ENCODE measurements at places on chromosomes 12 and 14.
A peak's percentile ranks its signal among the peaks of the same experiment; 100 is the strongest.

DNA sequence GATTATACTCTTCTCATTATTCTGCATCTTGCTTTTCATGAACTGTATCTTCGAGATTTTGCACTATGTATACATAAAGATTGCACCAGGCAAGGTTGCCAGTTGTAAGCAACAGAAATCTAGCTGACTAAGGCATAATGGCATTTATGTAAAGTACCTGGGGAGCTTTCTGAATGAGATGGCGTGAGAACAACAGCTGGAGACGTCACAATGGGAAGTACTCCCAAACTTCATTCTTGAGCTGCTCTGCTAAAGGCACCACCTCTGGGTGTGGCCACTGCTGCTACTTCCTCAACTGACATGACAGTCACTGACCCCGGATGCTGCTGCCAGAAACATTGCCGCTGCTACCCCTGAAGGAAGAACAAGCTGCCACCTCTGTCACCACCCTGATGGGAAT, 220.7 kb downstream of the NOVA1 start:
- no peak for DNase-seq

DNA sequence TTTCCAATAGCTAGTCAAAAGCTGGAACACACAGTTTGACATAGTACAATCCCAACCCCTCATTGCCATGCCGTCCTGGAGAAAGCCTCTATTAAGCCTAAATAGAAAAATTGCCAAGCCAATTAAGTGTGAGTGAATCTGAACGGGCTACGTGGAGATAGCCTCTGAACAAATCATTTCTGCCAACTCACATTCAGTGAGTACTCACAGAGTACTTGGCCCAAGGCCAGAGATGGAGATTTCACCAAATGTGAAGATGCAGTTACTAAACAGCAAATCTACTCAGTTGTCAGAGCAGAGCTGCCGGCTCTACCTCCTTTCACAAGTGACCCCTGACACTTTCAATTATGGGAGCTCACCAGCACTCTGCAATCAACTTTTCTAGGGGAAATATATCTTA, 350.0 kb downstream of the GALC start:
- DNase-seq: no peak

DNA sequence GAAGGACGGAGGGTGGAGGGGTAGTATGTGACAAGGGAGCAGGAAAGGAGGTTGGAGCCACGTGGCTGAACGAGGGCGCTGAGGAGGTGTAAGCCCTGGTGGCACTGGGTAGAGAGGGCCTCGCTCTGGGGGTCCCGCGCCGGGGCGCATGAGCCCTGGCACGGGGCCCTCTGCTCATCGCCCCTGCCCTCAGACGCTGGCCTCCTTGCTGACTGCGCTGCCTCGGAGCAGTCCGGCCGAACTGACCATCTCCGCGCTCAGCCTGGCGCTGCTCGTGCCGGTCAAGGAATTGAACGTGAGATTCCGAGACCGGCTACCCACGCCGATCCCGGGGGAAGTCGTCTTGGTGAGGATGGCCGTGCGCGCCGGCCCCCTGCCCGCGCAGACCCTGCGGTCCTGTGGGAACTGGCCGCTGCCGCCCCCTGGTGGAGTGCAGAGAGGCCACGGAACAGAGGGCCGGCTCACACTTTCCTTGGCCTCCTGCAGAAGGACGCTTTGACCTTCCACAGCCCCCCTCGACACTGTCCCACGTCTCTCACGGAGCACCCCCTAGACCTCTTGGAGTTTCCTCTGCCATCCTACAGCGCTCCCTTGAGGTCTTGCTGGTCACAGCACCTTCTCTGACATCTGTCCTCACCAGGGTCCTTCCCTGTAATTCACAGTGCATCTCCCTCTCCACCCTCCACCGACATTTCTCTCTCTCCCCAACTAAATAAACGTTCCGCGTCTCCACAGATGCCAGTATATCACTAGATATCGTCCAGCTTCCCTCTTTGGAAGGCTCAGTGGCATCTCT, 10.5 kb downstream of the ARHGEF25 start:
- DNase-seq: no peak

DNA sequence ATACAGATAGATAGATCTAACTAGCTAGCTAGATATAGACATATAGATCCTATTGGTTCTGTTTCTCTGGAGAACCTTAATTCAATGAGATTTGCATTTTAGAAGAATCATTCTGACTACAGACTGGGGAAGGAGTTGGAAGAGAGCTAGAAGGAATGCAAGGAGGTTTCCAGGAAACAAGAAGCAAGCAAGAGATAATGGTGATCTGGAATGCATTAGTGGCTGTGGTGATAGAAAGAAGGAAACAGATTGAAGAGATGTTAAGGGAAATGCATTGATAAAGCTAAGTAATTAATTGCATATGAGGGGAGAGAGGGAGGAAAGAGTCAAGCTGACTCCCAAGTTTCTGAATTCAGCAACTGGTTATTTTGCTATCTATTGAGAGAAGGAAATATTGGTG, 42.7 kb downstream of the DBX2 start:
- DNase-seq: no peak

DNA sequence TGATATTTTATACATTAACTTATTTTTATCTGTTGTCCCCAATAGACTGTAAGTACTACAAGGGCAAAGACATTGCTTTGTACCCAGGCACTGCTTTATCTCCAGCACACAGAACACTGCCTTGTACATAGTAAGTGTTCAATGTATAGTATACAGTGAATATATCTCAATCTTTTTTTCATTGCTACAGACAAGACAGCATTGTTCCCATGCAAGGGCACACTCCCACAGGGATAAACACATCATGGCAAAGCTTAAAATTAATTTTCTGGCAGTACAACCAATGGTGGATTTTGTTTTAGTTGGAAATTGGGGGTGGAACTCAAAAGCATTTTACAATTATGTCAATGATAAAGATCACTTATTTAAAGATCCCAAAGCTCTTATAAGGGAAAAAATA, 112.3 kb upstream of the EEA1 start:
- no peak for DNase-seq

DNA sequence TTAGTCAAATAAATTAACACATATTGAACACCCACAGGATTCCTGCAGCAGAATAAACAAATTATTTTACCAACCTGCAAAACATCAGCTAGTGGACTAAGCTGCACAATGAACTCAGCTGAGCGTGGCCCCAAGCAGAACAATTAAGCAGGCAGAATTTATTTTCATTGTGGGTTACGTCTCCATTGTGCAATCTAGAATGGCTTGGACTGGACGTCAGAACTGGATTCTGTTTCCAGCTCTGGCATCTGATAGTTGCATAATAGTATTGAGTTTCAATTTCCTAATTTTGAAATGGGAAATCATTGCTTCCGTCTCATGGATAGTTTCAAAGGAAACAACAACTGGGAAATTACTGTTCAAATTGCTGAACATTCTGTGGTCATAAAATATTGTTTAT, 35.5 kb upstream of the RERG start:
- DNase-seq: no peak

DNA sequence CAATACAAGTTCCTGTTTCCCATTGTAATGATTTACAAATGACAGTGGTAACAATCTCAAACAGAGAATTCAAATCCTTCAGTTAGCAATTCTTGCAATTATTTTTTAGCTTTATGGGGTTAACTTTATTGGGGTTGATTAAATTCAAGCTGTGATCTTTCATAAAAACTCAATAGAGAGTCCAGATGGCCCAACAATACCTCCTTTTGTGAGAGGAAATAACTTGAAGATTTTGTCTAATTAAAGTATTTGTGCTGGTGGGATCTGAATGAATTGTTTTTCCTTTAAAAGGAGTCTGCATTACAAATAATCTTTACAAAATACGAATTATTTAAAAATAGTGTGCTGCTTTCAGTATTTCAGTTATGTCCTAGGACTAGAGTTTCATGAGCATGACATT, 4.4 kb upstream of the ARHGAP5 start:
- no peak for DNase-seq

- DNase-seq: no peak
Observed at GRCh38 chr12:77131977-77132490, 66.7 kb upstream of the E2F7 start.

DNA sequence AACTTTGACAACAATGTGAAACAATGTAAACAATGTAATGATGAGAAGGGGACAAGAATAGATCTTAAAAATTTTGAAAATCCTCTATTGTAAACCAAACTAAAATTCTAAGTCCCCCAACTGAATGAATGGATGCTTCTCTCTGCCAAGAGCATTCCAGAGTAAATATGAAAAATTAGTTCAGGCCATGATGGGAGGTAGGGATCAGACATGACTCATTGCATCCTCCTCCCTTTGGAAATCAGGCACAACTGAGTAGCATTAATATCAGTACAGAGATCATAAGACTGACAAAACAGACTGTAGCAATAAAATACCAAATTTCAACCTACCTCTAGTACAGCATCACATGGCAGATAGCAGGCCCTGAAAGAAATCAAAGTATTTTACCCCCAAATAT, 559.9 kb downstream of the C12orf50 start:
- no peak for DNase-seq

DNA sequence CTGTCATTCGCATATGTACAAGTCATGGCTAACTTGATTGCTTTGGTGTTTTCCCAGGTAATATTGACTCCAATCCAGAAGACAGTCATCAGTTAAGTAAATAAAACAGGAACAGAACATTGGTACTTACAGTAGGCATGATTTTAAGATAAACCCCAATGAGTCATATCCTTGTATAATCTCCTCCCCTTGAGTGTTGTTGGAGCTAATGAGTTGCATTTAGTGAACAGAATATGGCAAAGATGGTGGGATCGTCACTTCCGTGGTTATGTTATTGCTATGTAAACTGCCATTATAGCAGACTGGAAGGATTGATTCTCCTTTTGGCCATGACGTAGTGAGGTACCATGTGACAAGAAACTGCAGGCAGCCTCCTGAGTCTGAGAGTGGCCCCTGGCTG, 102.2 kb downstream of the TMX1 start:
- no peak for DNase-seq

DNA sequence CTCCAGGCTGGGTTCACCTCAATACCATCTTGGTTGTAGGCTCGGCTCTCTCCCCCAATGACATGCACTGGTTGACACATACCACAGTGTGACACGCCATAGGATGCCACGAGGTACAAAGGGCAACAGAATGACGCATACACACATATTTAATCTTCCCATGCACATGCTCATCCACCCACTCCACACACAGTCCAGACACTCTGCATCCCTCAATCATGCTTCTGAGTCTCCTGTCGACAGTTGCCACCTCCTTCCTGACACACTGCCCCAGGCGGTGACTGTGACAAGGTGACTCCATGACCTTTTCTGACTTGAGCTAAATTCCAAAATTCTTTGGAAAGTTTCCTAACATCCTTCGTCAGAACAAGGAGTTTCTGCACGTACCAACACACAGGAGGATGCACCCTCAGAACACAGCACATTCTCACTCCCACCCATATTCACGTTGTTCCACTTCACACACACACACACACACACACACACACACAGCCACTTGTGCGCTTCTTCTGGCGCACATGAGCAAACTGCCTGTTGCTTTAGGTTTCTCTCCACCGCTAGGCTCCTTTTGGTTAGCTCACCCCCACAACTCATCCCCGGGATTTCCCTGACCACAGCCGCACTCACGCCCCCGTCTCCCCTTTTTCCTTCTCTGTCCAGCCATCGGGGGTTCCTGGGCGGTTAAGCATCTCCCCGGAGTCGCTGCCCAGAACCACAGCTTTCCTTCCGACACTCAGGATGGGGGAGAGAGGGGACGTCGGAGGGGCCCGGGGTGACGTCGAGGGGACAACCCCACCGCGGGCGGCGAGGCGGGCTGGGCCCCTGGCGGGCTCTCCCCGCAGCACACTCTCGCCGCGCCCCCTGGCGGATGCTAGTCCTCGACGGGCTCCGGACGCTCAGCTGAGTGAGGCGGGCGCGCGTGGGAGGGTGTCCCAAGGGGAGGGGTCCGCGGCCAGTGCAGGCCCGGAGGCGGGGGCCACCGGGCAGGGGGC, 536 bp upstream of the WNT1 start:
- DNase-seq: peak; percentile 63

- DNase-seq: no peak
Observed at GRCh38 chr14:39383026-39383660, 49.1 kb downstream of the FBXO33 start.

GRCh38 chr14:90381999-90382451, 14.8 kb upstream of the CALM1 start:
- DNase-seq: no peak

DNA sequence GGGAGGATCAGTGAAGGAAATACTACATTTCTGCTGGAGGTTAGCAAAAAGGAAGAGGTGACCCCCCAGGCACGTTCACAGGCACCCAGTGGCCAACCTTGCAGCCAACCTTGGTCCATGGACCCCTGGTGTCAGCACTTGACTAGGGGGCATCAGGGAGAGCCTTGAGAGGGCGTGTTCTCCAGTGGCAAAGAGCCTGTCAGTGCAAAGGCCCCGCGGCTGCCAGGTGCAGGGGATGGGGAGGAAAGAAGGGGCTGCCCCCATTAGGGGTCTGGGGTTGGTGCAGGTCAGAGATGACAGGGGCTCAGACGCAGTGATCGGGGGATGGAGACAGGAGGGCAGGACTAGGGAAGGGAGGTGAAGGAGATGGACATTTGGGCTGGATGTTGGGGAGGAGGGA, 22.7 kb upstream of the ULK1 start:
- DNase-seq: no peak

- DNase-seq: no peak
Observed at GRCh38 chr12:53476769-53477209, 22.5 kb downstream of the MAP3K12 start.

- DNase-seq: no peak
Observed at GRCh38 chr12:94286583-94287244, 138.3 kb downstream of the PLXNC1 start.

GRCh38 chr12:59737725-59738463, 142.1 kb downstream of the SLC16A7 start:
- no peak for DNase-seq

- DNase-seq: no peak
Observed at GRCh38 chr12:51383269-51383905, 7.8 kb downstream of the GALNT6 start.

- DNase-seq: no peak
Observed at GRCh38 chr12:570921-571794, 92.1 kb downstream of the NINJ2 start.

DNA sequence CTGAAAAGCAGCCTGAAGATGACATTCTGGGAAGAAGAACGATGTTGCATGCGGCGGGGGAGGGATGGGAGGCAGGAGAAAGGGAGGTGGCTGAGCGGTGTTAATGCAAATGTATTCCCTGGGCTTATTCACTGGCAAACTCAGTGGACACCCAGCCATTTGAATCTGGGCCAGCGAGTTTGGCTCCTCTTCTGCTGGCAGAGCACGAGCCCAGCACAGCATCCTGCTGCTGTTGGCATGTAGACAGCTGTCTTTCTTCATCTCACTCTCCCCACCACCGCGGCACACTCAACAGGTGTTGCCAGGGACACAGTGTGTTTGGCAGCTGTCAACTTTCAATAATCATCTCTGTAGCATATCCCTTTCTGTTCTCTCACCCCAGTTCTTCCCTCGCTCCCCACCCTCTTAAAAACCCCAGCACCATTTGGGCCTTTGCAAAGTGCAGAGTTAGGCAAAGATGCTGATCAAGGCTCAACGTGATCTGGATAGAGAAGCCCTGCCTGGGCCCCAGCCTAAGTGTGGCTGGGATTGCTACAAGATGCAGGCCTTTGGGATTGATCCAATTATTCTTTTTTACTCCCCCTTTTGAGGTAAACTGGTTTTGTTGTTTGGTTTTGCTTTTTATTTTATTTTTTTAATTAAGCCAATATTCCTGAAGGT, 131.9 kb downstream of the EXOC5 start:
- no peak for DNase-seq

GRCh38 chr14:69331206-69331605, 66.9 kb downstream of the ERH start:
- no peak for DNase-seq
